ENCODE measurements at places on chromosomes 1 and 21.

- peak; percentile 64 for DNase-seq
Observed at GRCh38 chr1:9654834-9655723, 3.5 kb downstream of the PIK3CD start.

- DNase-seq: no peak
Observed at GRCh38 chr1:91981996-91982609, 32.9 kb downstream of the BRDT start.

- DNase-seq: no peak
Observed at GRCh38 chr1:173241528-173242347, 34.6 kb upstream of the TNFSF4 start.

GRCh38 chr21:42737951-42738590 lies 84.7 kb downstream of the PDE9A start:
- DNase-seq: peak; percentile 48

DNA sequence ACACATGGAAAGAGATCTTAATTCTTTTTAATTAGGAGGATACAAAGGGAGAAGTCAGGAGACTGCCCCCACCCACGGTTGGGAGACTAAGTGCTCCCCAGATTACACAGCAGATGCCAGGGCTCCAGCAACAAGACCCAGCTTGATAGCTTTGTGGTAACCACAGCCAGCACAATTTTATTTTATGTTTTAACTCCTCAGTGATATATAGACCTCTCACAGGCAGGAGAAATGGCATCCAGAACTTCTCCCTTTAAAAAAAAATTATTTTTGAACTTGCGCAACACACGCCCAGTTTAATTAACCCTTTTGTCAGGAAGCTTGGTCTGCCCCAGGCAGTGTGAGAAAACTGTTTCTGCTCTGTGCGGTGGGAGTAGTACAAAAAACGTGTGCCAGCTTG lies 62.6 kb upstream of the ACOT11 start:
- no peak for DNase-seq

DNA sequence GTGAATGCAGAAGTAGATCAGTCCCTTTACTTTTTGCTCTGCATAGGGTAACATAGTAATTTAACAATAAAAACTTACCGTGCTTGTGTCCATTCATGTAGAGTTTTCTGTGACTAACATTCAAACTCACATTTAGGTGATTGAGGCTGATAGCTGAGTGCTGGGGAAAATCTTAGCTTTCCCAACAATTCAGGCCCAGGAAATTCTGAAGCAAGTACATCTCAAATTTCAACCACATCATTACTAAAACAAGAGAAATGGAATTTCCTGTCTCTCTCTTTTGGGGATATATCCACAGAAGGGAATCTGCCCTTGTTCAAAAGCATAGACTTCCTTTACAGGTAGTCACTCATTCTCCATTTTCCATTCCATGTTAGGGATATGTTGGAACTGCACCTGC lies 33.1 kb upstream of the C1orf146 start:
- no peak for DNase-seq

Measured in CD4-positive, alpha-beta T cell treated with Interleukin-15 for 4 hours (primary cell).